ENCODE measurements at places on chromosomes 3 and 15.

GRCh38 chr15:62291262-62291661 is 126.2 kb upstream of the C2CD4B start:
- DNase-seq, result no peak

GRCh38 chr3:43998836-43999727 is 242.6 kb upstream of the TOPAZ1 start:
- DNase-seq, result no peak

DNA sequence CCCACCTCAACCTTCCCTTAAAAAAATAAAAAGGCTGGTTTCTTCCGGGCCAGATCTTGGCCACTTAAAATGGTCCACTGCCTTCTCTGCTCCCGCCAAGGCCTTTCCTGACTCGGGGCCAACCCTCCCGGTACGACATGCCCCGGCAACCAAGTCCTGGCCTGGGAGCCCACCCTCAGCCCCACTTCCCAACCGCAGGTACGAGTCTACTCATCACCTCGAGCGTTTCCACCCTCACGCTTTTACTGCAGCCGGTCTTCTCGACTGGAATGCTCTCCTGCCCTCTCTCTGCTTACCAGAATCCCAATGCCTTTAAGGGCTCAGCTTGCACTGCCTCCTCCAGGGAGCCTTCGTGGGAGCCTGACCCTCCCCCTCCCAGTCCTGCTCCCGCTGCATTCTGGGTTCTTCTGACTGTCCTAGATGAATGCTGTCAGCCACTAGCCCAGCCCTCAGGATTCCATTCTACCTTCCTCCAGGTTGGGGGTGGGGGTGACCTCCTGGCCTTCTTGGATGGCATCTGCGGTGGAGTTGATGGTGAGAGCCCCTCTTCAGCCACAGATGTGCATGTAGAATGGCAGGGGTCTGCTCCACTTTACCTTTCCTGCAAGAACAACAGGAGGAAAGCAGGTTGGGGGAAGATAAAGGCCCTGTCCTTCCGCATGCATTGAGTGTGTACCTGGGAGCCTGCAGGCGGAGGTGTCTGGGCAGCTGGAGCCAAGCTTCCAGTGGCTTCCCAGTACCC is 1.1 kb upstream of the CSRNP1 start:
- no peak for DNase-seq

- DNase-seq, result no peak
These were observed 52.6 kb upstream of the ABHD10 start for GRCh38 chr3:111926266-111926676.

- no peak for DNase-seq
These were observed 76.6 kb upstream of the SNRPN start for GRCh38 chr15:24878153-24878552.

GRCh38 chr3:122929188-122930062 is 98.1 kb downstream of the SEMA5B start:
- no peak for DNase-seq

DNA sequence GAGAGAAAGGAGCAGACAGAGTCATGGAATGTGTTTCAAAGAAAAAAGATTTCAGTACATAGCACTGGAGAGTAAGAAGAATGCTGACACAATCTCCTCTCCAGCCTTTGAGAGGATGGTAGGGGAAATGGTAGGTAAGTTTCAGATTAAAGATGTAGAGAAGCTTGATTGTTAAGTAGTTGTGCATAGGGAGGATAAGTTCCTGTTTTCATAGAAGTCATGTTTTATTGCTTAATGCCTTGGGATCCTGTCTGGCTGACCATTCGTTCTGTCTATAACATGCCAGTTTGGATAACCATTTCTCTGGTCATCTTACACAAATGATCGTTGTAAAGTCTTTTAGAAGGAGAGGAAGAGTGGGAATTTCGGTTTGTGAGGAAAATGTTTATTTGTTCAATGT is 95.7 kb upstream of the IGSF10 start:
- no peak for DNase-seq

- no peak for DNase-seq
These were observed 45.3 kb upstream of the MAP3K13 start for GRCh38 chr3:185317674-185318073.

DNA sequence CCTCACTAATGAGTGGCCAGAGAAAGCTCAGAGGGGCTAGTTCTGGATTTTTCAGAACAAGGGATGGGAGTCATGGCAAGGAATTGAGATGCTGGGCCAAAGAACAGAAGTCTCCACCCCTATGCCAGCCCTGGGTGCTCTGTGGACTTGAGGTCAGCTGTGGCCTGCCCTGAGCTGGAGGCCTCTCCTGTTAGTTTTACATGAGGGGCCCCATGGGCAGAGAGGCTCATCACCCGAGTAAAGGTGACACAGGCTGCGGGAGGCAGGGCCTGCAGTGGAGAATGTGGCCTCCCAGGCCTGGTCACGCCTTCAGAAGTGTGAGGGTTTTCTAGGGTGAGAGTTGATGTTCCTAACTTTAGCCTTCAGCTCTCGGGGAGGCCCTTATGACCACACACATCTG is 44.9 kb downstream of the ABHD5 start:
- no peak for DNase-seq

DNA sequence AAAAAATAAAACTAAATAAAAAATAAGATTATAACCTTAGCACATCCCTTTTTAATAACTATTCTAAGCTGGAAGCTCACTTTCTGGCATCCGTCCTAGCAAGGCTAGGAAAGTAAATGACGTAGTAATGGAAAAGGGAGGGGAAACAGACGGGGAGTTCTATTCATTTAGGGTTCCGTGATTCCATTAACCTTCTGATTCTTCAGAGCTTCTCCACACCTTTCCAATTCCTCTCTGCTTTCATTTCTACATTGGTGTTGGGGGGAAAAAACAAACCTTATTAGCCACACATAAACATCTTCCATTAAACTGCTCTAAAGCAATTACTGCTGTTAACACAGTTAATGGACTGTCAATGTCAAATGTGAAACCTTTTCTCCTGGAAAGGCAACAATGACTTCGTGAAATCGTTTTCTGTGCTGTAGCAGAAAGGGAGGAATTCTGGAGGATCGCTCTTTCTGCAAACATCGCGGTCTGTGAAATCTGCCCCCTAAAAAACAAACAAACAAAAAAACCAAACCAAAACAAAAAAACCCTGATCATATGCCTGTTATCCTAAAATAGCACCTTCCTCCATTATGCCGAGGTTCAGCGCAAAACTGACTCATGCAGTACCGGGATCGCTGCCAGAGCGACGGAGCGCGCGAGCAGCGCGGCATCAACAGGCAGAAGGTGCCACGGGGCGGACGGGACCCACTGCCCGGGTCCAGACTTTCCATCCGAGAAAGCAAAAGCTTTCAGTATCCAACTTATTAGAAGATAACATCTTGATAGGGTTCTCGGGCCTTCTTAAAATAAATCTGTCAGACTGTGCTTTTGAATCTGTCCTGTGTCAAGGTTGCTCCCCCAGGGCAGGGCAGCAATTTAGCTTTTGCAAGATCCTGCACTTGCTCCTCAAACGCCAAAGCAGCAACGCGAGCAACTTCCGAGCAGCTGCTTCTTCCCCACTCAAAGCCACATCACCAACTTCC is 156.2 kb downstream of the FGF12 start:
- no peak for DNase-seq

DNA sequence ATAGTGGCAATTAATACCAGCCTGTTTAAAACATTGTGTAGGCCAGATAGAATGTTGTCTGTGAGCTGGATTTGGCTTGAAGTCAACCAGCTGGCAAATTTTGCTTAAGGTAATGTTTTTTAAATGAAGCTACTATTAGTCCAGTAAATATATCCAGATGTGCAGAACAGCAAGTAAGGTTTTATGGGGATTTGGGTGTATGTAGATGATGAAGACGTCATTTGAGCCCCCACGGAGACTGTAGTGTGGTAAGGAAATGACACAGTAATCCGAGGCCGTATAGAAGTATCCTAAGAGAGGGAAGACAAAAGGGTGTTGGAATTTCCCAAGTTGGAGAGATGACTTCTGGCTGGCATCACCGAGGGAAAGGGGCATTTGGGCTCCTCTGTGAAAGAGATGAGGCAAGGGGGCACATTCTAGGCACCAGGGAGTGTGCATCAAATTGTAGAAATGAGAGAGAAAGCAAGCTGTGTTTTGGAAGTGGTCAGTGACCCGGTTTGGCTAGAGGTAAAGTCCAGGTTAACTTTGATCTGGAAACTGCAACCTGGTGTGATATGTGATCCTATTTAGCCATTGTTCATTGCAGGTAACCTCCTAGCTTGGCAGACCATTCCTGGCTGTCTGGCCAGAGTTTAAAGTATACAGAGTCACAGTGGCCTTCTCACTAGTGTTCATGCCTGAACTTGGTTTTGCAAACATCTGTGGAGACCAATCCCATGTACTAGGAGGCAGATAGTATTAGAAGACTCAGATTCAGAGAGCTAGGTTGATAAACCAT is 104.2 kb downstream of the ITPR1 start:
- DNase-seq, result no peak

DNA sequence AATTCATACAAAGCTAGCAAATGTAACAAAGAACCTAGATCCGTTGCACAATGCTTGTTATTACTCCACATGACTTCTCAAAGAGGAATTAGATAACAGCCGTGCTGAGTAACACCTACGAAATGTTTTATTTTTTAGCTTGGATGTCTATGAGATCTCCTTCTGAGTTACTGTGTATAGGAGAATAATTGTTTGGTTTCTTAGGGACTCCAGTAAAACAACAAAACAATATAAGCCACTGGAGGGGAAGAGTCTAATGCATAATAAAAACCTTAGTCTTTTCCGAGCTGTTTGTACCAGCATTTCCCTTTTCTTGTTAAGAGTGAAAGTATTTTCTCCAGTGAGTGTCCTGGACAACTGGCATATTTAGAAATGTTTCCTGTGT is 15.6 kb downstream of the SNAP23 start:
- no peak for DNase-seq

GRCh38 chr15:68789534-68790241 is 31.0 kb downstream of the ANP32A start:
- no peak for DNase-seq

DNA sequence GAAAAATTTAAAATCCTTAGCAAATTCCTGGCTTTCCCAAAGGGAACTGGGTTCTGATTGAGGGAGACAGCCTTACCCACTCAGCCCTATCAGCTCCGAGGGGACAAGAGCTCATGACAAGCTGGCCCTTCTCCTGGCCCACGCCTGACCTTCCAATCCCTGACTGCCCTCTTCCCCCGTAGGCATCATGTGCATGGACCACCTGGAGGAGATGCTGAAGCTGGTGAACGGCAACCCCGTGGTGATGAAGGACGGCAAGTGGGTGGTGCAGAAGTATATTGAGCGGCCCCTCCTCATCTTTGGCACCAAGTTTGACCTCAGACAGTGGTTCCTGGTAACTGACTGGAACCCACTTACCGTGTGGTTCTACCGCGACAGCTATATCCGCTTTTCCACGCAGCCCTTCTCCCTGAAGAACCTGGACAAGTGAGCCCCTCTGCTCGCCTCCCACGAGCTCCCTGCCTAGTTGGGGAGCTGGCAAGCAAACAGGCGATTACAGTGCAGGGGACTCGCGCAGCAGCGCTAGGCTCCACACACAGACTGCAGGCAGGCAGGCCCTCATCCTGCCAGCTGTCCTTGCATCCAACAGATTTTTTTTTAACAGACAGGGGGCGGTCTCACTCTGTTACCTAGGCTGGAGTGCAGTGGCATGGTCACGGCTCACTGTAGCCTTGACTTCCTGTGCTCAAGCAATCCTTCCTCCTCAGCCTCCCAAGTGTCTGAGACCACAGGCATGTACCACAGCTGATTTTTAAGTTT is 16.8 kb downstream of the RPUSD3 start:
- no peak for DNase-seq

DNA sequence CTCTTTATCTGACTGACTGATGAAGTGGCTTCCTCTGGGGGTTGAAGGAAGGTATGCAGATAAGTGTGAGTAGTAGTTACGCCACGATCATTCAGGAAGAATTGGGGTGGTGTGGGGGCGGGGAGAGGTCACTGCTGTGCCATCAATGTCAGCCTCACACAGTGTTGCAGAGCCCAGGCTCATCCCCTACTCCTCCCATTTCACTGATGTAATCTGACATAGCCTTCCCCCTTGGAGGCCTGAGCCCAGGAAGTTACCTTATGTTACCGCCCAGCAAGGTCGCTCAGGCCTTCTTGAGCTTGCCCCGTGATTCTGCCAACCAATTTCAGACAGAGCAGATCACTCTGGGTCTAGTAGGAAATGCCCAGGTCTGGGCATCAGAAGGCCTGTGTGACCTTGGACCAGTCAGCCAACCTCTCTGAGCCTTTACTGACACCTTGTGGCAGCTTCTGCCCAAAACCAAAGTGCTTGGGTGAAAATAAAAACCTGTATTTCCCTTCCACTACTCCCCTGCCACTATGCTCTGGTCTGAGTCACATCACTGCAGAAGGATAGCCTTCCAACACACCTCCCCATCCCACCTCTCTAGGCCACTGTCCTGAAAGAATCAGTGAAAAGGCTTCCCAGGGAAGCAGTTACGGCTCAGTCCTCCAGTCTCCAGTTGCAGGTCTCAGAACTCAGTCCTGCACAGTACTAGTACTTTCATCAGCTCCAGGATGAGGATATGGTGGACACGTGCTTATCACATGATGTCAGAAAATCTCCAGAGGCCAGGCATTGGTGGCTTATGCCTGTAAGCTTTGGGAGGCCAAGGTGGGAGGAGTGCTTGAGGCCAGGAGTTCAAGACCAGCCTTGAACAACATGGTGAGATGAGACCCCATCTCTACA is 28.1 kb upstream of the INSYN1 start:
- no peak for DNase-seq

DNA sequence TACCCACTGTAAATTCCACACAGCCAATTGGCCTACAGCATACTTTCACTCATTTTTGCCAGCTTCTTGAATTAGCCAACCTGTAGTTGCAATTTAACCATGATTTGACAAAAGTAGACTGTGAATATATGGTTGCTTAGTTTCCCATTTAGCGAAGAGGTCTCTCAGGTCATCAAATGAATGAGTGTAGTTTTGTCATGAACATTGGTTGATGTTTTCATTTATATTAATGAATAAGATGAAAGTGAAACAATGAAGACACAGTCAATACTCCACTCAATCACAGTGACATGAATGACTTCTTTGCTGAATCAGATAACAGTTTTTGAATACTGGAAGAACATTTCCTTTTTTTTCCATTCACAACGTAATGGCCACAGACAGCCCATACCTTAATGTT is 15.3 kb upstream of the FAM3D start:
- DNase-seq, result no peak

Data from activated CD4-positive, CD25-positive, alpha-beta regulatory T cell (primary cell).